ENCODE measurements at places on chromosomes 1 and 21.

GRCh38 chr1:95119273-95119672 lies 2.1 kb downstream of the TLCD4 start:
- DNase-seq: no peak

DNA sequence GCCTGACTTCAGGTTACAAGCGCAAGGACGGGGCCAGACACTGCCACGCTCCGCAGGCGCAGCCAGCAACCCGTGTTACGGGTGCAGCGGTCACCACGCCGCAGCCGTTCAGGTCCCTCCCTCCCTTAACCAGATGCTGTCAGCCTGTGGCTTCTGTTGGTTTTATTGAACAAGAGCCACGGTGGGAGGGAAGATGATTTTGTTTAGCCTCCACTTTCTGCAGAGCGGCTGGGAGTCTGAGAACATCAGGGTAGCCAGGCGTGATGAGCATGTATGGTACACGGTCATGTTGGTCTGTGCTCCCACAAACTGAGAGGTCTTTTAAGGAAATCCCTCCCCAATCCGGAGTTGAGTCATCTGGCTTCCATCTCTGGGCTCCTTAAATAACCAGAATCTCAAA lies 18.5 kb upstream of the ADARB1 start:
- DNase-seq: no peak

- DNase-seq: no peak
These were observed 642.9 kb downstream of the PTPRU start for GRCh38 chr1:29879217-29879616.

- no peak for DNase-seq
These were observed 131.5 kb upstream of the LMO4 start for GRCh38 chr1:87197156-87197555.

DNA sequence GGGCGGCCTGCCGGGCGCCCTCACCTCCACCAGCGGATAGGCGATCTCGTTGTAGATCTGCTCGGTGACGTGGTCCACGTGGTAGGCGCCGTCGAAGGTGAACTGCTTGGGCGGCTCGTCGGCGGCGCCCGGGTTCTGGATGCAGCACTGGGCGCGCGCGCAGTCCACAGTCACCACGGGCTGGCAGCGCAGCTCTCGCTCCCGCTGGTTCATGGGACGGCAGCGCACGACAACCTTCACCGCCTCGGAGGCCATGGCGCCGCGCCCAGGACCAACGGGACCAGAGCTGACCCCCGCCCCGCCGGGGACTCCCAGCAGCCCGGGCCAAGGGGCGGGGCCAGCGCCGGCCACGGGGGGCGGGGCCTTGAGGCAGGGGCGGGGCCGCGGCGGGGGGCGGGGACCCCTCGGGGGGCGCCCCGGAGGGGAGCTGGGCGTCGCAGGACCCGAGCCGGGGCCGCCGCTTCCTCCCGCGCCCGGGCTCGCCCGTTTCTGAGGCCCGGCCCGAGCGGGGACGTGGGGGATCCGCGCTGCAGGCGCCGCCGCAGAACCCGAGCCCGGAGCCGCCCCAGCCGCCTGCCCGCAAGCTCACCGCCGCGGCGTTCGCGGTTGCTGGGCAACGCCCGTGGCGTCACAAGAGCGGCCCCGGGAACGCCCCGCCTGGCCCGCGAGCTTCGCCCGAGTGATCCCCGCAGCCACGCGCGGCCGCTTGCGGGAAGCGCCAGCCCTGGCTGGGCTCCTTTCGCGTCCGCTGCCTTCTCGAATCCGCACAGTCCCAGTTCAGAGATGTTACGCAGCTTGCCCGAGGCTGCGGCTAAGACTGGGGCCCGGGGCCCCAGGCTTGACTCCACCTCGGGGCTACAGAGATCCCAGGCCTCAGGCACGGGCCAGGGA lies at the start of gene KIF17:
Gene KIF17, minus strand, starts transcription at position 556 of the 891 bp plus-strand sequence. Its CDS starts 301 bp downstream, at position 255.
- DNase-seq: peak; percentile 69

All from NCI-H345 (cell line).